Cardiac muscle cell (in vitro differentiated cells and primary cell): ENCODE measurements at places on chromosomes 2 and 18. TPM values are rescaled to one million over a fixed set of nuclear protein-coding genes. Genes with fewer than 3 reads are reported as not detected.

GRCh38 chr2:48279344-48280090 is 250.4 kb upstream of the STON1 start:
- no peak for DNase-seq

GRCh38 chr2:28300485-28301341 is 91.9 kb upstream of the FOSL2 start:
- peak; percentile 87 for DNase-seq

ATP9B gene
- 13.0 and 14.1 TPM in 2 replicates for polyA plus RNA-seq

CXCR2 gene
- 0.30 and 0.57 TPM in 2 replicates for polyA plus RNA-seq

DNA sequence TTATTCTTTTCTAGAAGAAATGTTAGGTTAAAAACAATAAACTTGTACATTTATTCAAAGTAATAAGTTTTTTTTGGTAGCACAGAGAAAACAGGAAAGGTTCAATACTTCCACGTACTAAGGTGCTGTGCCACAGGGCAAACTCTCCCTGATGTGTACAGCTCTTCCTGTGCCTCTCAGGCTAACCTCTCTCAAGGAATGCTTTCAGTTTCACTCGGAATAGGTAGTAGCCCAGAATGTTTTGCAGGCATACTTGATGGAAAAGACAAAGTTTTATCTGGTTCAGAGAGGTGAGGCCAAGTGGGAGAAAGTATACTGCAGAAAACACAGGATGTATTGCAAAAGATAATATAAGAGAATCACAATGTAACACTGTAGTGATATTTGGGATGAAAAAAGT is 171.0 kb upstream of the ZFP36L2 start:
- no peak for DNase-seq

GRCh38 chr2:234676783-234677450 is 180.0 kb upstream of the ARL4C start:
- no peak for DNase-seq

APCDD1 gene
- polyA plus RNA-seq = 35.7 and 51.2 TPM in 2 replicates

AGAP1 gene
- 8.6 and 10.5 TPM in 2 replicates for polyA plus RNA-seq

TNFRSF11A gene
- 0.66 and 1.4 TPM in 2 replicates for polyA plus RNA-seq

AKAIN1 gene
- not detected in 2 replicates for polyA plus RNA-seq

GRCh38 chr2:195579776-195580555 is 77.1 kb upstream of the SLC39A10 start:
- DNase-seq = no peak

DNA sequence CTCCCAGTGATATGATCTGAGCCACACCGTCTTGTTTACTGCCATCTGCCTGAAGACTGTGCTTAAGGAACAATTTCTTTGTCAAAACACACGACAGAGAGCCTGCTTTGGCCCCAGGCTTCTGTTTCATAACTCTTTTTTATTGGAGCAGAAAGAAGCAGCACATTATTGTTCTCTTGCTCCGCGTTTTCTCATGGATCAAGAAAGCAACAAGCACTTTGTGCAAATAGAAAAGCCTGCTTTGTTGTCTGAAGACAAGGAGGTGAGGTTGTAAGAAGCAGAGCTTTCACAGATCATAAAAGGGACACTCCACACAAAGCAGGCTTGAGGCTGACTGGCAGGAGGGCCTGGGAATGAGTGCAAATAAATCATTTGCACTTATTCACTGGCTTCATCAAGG is 118.3 kb upstream of the FAM136A start:
- DNase-seq = no peak

ZNF396 gene
- 3.8 and 8.2 TPM in 2 replicates for polyA plus RNA-seq

DNA sequence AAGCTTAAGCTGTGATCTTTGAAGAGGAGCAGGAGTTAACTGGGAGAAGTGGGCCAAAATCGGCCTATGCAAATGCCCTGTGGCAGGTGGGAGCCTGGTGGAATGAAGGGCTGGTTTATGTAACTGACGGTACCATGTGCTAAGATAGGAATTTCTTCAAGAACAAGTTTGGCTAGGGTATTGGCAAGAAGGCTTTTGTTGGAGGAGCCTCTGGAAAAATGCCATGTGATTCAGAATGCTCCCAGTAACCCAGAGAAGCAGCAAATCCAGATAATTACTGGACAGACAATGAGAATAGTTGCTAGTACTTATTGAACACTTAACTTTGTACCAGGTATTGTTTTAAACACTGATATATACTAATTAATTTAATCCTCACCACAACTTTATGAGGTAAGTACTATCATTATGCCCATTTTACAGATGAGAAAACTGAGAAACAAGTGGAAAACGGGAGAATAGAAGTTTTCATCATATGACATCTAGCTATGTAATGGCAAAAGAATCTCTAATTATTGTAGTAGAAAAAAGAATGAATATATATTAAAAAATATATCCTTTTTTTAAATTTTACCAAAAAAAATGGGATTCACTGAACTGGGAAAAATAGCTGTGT is 9.1 kb upstream of the FAM124B start:
- DNase-seq = peak; percentile 45
